T-helper 2 cell treated with Interferon-gamma antibody and Interleukin-4, amounts not matched to agents 100 ng/mL and 5 ng/mL, for 36 hours (primary cell): ENCODE measurements at places on chromosomes 13 and 19. TPM values are rescaled to one million over a fixed set of nuclear protein-coding genes. Genes with fewer than 3 reads are reported as not detected.

Gene FFAR1
- total RNA-seq: not detected in 2 replicates

Gene UNC13A
- 0.02 and 0.07 TPM in 2 replicates for total RNA-seq

Gene TMED1
- total RNA-seq: 10.0 and 12.8 TPM in 2 replicates

Gene WDR62
- 32.6 and 32.8 TPM in 2 replicates for total RNA-seq

Gene CD209
- not detected in 2 replicates for total RNA-seq

Gene ACP5
- 34.4 and 34.5 TPM in 2 replicates for total RNA-seq

Gene CEACAM7
- not detected in 2 replicates for total RNA-seq

Gene ZNF665
- total RNA-seq: 2.7 and 3.3 TPM in 2 replicates

Gene DIRAS1
- total RNA-seq: 0.23 TPM in 1 of 2 replicates, not detected in the other

Gene THSD1
- 0.34 and 0.36 TPM in 2 replicates for total RNA-seq

Gene HOMER3
- total RNA-seq: not detected in 2 replicates

Gene SLC44A2
- total RNA-seq: 129 and 139 TPM in 2 replicates

Gene MAP4K1
- total RNA-seq: 283 and 284 TPM in 2 replicates

Gene OR10H1
- total RNA-seq: not detected in 2 replicates

Gene INSL3
- 4.1 and 5.7 TPM in 2 replicates for total RNA-seq

Gene GDF15
- 0.32 TPM in 1 of 2 replicates, not detected in the other for total RNA-seq

Gene CNN1
- not detected in 2 replicates for total RNA-seq

Gene CEACAM8
- total RNA-seq: not detected in 2 replicates

Gene CATSPERD
- total RNA-seq: not detected in 2 replicates

Gene GSX1
- total RNA-seq: not detected in 2 replicates

Gene PRR12
- 42.0 and 43.3 TPM in 2 replicates for total RNA-seq

Gene SIGLEC5
- total RNA-seq: not detected in 2 replicates

Gene FCER2
- 0.25 TPM in 1 of 2 replicates, not detected in the other for total RNA-seq

Gene PGLYRP1
- not detected in 2 replicates for total RNA-seq

Gene DHDH
- 0.52 and 0.75 TPM in 2 replicates for total RNA-seq

Gene SELENOV
- total RNA-seq: not detected in 2 replicates
